ENCODE measurements at places on chromosomes 6 and 20.

DNA sequence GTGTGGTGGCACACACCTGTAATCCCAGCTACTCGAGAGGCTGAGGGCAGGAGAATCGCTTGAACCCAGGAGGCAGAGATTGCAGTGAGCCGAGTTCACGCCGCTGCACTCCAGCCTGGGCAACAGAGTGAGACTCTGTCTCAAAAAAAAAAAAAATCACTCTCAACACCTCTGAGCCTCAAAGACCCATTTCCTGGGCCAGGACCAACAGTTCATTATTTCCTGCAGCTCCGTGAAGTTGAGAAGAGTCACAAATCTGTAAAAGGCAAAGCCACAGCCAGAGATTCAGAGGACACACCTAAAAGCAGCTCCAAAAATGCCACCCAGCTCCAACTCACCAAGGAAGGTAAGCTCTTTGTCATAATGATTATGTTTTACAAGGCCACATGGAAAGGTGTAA is 15.2 kb upstream of the NOP56 start:
- no peak for DNase-seq

GRCh38 chr6:44073612-44074438 is 53.4 kb downstream of the MRPL14 start:
- DNase-seq = no peak

- no peak for DNase-seq
Measured at GRCh38 chr6:170145272-170145592, 145.6 kb downstream of the DLL1 start.

DNA sequence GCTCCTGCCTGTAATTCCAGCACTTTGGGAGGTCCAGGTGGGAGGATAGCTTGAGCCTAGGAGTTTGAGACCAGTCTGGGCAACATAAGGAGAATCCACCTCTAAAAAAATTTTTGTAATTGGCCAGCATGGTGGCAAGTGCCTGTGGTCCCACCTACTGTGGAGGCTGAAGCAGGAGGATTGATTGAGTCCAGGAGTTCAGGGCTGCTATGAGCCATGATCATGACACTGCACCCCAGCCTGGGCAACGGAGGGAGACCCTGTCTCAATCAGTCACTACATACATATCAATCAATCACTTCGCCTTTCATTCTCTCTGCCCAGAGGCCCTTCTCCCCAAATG is 1.1 kb upstream of the STK38 start:
- no peak for DNase-seq

DNA sequence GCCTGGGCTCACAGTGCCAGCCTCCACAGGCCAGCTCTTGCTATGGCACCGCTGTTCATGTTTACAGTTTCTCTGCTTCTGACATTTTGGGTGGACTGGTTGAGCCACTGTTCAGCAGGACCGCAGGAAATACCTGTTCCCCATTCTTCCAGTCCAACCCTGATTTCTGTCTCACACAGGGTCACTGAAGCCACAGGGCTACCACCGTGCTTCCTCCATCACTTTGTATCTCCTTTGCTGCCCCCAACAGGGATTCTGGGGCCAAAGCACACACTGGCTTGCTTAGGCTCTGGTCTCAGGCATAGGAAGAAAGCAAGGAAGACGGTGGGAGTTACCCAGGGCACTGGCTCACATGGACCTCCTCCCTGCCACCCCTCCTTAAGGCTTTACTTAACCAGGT is 164.5 kb downstream of the UNC5CL start:
- no peak for DNase-seq

DNA sequence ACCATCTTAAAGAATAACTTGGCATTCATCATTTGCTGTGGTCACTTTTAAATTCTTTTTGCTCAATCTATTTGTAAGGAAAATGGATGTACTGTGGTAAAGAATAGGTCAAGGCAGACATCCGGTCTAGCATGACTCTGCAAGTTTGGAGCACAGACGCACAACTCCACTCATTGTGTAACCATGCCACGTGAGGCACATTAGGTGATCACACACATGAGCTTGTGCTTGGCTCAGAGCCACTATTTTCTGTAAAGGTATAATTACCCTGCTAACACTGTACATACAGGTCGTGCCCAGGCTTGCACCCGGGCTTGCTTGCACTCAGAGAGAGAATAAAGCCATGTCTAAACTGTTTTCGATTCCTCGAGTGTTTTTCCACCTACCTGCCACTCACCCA is 1289.1 kb upstream of the ADGRB3 start:
- DNase-seq = no peak

DNA sequence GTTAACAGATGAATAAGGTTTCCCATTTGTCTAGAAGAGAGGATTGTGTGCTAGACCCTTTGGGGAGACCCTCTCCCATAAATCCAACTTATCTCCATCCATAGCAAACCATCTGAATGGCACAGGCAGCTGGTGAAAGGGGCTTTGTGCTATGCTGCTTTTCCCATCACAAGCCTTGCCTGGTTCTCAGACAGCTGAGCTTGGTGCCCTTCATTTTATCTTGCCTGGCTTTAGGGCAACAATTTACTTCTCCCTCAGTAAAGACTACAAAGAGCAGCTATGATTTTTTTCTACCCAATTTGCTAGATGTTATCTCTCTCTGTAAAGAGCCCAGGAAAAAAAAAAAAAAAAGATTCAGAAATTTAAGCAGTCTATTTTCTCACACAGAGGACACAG is 117.0 kb upstream of the COL21A1 start:
- no peak for DNase-seq

GRCh38 chr20:41697861-41698559 is 79.8 kb upstream of the CHD6 start:
- no peak for DNase-seq

DNA sequence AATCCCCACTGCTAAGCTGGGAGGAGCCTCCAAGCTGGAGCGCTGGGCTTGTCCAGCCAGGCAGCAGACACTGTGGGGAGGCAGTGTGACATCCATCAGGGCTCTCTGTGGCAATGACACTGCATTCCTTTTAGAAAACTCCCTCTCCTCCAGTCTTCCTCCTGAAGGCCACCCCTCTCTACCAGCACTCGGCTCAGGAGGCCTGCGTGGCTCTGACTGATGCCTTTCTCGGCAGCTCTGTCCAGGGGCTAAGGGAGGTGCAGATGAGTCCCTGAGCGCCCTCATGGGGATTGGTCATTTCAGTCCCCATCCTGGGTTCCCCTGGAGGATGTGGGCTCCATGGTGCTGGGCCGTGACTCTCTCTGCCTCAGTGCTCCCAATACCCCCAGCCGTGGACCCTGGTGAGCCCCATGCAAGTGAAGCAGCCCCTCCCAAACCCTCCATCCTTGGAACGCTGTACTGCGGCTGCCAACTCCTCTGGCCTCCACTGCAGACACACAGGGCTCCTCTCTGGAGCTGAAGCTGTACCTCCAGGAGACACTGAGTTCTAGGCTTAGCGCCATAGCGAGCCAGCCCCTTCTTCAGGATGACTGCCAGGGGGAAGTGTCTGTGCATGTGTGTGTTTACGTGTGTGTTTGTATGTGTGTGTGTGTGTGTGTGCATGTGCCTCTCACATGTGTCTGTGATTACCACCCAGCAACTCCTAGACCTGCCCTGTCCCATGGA is 209.6 kb downstream of the ERMARD start:
- no peak for DNase-seq

GRCh38 chr6:83218646-83219045 is 25.5 kb downstream of the RWDD2A start:
- no peak for DNase-seq

GRCh38 chr6:139448998-139449610 is 74.7 kb upstream of the CITED2 start:
- DNase-seq = no peak

DNA sequence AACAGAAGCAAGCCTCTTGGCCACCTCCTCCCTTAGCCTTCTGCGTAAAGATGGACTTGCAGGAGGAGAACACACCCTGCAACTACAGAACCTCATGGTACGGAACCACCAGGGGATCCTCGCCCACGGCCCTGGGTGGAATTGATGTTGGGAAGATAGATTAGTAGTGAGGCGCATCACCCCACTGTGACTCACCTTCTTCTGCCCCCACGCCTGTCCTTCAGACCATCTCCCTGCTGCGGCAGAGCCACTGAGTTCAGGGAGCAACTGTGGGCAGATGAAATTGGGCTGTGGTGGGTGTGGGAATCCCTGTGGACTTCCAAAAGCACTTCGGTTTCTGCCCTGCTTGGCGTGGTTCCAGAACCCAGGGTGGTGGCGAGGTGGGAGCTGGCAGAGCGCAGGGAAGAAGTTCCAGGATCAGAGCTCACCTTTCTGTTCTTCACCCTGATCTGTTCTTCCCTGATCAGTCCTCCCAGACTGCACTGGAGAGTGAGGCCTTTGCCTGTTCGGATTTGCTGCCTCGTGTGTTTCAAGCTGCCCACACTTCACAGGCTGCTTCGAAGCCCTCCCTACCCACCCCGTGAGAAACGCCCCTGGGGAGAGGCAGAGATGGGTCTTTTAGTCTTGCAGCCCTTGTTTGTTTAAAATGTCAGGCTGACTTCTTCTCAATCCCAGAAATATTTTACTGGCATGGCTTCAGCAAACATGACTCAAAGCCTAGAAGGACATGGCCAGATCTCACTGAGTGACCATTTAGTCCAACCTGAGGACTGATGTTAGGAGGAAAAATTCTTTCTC is 92.8 kb upstream of the MLN start:
- no peak for DNase-seq

- no peak for DNase-seq
Measured at GRCh38 chr6:16140607-16141006, 11.7 kb downstream of the MYLIP start.

DNA sequence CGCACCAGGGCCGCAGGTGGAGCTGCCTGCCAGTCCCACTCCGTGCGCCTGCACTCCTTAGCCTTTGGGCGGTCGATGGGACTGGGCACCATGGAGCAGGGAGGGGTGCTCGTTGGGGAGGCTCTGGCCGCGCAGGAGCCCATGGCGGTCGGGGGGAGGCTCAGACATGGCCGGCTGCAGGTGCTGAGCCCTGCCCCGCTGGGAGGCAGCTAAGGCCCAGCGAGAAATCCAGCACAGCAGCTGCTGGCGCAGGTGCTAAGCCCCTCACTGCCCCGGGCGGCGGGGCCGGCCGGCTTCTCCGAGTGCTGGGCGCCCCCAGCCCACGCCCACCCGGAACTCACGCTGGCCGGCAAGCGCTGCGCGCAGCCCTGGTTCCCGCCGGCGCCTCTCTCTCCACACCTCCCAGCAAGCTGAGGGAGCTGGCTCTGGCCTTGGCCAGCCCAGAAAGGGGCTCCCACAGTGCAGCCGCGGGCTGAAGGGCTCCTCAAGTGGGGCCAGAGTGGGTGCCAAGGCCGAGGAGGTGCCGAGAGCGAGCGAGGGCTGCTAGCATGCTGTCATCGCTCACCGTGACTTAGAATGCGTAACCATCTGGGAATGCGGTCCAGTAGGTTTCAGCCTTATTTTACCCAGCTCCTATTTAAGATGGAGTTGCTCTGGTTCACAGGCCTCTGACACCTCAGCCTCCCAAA is 77.3 kb downstream of the C6orf52 start:
- no peak for DNase-seq

DNA sequence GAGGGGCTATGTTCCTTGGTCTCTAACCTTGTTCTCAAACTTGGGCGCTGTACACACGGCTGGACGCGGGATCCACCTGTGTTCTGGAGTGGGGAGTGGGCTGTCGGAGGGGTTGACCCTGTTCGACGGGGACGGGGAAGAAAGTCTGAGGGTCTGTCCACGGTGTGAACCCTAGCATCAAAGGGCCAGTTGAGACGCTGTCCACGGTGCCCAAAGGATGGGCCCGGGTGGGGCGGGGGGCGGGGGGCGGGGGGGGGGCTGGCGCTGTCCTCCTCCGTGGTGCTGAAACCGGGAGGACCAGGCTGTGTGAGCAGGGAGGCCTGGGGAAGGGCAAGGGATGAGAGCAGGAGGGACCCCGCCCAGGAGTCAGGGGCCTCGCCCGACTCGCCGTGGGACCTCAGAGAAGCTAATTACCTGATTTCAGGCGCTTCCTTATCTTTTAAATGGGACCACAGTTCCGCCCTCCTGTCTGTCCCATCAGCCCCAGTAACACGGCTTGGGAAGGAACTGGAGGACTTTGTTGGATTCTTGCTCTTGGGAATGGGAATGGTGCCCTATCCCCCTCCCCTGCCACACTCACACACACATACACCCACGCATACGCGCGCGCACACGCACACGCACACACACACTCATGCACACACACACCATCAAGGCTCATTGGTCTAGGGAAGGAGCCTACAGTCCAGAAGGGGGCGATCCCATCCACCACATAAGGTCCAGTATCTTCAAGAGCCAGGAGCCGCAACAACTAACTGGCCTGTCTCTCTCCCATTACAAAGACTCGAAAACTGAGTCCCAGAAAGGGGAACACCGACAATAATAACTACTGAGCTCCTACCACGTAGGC is 1.0 kb upstream of the VSTM2L start:
- DNase-seq = peak; percentile 9

Data from CMK (cell line).